ENCODE measurements at places on chromosomes 7 and 10.

GRCh38 chr7:7496311-7496710 is 39.4 kb downstream of the COL28A1 start:
- no peak for DNase-seq

GRCh38 chr7:138843632-138844580 is 45.9 kb upstream of the ATP6V0A4 start:
- DNase-seq, result no peak

DNA sequence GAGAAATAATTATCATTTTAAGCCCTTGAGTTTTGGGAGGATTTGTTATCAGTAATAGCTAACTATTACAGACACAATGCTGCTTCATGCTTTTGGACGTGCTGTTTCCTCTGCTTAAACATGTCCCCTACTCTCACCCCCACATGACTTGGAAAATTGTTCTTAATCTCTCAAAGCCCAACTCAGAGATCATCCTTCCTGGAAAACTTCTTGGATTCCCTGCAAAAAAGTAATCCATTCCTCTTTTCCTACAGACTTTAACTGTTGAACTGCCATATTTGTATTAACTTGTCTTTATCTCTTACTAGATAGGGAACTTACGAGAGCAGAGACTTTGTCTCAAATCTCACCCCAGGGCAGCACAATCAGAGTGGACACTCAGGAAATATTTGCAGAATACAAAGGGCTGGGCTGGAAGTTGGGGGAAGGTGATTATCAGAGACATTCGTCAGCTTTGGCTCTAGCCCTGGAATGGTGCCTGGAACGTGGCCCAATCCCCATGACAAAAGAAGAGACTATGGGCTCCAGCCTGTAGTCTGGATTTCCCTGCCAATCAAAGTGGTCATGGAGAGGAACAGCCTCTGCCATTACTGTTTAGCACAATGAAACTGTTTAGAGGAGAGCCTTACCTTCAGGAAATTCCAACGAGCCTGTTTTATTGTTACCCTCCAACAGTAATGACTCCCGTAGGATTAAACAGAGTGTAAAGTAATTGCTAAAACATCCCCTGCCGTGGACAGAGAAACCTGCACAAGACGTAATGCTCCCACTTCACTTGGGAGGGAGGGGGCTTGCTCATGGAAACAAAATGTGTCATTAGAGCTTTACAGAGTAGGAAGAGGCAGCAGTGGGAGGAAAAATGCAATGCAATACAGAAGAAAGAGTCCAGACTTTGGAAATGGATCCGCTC is 140.4 kb upstream of the AUTS2 start:
- no peak for DNase-seq

GRCh38 chr10:2885288-2886278 is 181.8 kb upstream of the PFKP start:
- no peak for DNase-seq

DNA sequence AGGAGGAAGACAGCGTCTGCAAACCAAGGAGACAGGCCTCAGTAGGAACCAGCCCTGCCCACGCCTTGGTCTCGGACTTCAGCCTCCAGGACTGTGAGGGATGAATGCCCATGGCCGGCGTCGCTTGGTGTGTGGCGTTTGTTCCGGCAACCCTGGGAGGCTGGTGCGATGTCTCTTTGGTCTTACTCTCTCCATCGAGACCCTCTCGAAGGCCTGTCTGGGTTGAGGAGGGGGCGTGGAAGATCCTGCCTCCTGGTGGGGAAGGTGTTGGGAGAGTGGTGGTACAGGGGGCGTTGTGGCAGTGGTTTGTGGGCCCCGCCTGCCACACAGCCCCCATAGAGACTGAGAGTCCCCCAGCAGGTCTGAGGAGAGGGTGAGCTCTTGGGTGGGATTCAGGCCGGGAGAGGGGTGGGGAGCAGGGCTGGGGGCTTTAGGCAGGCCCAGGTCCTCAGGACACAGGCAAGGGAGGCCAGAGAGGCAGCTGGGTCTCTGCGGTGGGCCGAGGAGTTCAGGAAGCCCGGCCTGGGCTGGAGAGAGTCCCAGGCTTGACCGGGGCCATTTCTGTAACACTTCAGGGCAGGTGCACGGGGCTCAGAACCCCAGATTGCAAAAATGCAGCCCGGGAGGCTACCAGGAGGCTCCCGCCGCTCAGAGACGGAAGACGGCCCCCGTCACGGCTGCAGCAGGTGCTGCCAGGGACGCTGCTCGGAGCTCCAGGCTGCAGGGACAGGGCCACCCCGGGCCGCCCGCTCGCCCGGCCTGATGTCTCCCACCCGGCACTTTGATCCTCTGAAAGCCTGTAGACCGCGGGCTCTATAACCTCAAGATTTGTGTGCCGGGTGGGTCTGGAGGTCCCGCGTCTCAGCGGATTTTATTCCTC is 33.8 kb upstream of the PSMG3 start:
- DNase-seq, result no peak

DNA sequence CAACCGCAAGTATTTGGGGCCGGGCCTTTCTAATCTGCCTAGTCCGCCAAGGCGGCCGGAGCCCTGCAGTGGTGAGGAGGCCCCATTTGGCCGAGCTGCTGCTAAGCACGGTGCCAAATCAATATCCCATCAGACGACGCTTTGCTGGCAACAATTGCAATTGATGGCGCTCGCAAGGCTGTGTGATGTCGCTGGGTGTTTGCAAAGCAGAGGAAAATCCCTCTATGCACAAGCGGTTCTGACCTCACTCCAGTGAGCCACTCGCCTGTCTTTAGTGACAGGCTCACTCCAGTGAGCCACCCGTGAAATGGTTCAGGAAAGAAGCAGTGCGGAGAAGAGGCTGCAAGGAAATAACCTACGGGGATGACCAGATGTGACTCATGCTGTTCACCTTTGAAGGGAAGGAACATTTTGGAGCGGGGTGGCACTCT is 18.3 kb upstream of the PDE1C start:
- DNase-seq, result no peak

DNA sequence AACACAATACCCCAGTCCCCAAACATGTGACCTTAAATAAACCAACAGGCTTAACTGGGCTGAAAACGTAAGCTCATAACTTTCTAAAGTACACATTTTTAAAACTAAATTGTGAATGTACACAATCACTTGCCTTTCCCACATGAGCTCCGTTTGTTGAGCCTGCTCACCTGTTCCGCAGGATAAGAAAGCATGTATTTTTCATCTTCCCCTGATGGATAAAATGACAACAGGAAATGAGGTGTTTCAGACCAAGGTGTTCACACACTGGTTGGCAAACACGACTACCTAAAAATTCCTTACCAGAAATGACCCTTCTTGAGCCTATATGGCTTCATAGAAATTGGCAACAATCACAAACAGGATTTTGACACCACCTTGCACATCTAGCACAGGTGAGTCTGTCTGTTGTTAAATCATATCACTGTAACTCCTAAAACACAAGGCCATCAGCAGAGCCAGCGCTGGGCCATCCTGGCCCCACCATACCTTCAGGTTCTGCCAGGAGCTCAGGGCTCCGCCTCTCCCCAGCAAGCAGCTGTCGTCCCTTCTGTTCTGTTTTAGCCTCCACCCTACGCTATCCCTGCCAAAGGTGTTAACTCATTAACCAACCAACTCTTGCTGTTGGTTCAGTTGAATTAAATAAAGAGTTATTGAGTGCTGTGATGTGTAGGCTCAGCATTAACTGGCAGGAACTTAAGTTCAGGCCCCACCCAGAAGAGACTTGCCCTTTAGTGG is 73.6 kb upstream of the RNF32 start:
- no peak for DNase-seq

DNA sequence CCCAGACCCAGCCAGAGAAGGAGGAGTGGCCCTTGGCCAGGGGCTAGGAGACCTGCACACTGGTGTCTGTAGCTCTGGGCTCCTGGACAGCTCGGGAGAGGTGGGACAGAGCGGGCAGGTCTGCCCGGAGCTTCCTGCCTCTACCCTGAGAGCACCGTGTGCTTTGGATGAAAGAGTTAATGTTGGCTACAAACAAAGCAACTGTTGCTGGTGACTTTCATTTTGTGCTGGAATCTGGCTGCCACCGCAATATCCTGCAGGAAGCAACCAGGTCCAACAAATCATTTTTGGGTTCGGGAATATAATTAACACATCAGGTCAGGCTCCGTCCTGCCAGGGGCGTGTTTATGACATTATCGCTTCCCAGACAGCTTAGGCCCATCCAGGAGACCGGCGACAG is 441.8 kb upstream of the MKI67 start:
- DNase-seq, result no peak

DNA sequence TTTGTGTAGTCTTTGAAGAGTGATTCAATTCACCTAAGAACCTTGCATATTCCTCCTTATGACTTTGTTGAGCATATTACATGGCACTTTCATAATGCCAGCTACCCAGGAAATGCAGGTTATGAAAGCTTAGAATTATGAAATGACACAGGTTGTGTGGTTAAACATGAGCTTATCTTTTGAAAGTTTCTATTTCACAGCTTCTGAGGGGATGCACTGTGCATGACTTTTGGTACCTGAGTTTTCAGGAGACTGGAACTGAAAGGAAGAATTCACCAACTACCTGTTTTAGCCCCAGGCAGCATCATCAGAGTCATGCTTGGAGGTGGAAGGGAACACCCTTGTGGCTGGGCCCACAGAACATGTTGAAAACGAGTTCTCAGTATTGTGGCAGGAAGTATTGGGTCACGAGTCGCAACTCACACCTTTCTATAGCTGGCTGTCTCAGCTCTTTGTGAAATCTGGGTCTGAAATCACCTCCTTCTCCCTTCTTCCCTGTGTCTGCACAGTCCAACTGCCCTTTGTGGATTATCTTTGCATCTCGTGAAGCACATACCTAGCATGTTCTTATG is 228.2 kb downstream of the PTEN start:
- DNase-seq, result no peak

DNA sequence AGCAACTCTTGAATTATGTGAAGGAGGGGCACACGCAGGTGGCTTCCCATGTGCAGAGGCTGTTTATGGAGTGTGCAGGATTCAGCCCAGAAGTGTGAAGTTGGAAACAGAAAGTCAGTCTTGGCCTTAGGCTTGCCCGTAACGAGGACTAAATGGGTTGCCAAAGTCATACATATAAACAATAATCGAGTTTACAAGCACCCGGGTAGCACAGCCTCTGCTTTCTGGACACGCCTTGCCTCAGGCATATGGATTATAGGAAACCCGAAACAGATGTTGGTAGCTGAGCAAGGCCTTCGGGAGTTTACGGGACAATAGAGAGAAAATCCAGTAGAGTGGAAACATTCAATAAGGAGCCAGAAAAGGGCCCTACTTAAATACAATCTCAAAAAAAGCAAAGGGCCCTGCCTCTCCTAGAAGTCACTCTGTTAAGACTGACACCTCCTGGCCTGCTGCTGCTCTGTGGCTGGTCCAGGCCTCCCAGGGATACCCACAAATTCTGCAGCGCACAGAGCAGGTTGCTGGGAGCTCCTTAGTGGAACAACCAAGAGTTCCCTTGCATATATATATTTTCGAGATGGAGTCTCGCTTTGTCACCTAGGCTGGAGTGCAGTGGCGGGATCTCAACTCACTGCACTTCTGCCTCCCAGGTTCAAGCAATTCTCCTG is 48.5 kb downstream of the SMKR1 start:
- no peak for DNase-seq

GRCh38 chr7:148662646-148663045 is 36.1 kb upstream of the CUL1 start:
- DNase-seq, result no peak

DNA sequence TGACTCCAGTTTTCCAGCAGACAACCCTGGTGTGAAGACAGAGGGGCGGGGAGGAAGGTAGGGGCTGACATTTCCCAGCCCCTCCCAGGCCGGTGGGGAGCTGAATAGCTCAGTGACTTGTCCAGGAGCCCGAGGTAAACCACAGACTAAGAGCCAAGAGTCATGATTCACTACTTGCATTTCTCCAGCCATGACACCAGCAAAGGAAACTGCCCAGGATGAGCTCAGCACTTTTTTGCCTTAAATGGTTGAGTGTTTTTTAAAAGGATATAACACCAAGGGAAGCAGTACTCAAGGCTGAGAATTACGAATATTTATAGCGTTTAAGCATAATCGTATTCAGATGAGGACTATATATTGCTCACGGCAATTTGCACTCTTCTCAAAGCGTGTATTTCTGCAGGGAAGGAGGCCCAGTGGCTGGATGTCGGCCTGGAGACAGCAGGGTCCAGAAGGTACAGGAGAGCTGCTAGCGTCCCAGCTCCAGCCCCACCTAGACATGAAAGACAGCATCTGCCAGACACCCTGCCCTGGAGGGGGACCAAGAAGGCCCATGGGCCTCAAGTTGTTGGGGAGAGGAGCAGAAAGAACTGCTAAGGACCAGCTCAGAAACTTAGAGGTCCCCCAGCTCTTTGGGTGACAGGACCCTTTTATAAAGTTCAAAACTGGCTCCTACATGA is 141.4 kb downstream of the GRID1 start:
- no peak for DNase-seq

GRCh38 chr10:79602953-79603352 is 7.8 kb upstream of the SFTPA1 start:
- DNase-seq, result no peak

- no peak for DNase-seq
Measured at GRCh38 chr10:59831658-59832503, 74.5 kb downstream of the CCDC6 start.

DNA sequence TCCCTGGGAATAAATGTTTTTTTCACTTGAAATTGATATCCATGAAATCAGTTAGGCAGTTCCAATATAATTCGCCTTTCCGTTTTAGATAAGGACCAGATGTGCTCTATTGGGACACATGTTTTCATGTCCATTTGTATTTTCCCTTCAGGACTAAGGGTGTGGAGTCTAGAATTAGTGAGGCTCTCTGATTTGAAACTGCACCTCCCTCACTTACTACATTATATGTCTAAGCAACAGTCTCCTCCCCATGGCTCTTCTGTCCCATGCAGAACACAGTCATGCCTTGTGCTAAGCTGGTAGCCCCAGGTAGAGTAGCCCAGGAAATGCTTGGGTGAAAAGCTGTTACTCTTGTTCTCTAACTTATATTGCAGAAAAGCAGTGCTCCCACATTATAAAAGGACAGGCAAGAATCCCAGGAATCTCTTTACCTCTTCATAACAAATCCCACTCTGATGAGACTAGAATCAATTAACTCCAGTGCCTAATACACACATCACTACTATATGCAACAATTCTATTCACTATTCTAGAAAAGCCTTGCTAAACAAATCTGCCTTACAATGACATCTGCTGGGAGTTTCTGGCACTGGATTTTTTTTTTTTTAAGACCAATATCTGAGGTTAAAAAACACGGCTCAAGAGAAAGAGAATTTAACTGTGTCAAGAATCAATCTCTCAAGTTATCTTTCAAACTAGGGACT is 293.9 kb downstream of the SNX13 start:
- no peak for DNase-seq

DNA sequence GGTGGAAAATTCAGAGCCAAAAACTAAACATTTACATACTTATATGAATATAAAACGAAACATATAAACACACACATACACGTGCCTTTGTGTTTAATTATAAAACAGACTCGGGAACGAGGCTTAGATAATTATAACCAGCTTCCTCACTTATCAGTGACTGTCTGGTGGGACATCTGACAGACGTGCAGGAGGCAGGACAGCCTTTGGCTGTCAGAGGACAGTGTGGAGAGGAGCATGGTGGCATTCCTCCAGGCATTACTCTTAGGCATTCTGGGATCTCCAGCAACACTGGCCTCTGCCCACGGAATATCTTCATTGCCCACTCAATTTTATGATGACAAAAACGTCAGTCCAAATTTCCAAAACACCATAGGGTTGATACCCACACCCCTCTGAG is 262.2 kb upstream of the NFE2L3 start:
- no peak for DNase-seq

Data from cortex of kidney (tissue), 1 donor.